NCI-H1092 treated with DMSO at 0.1 percent for 48 hours (cell line): ENCODE measurements at places on chromosomes 16 and 17.

DNA sequence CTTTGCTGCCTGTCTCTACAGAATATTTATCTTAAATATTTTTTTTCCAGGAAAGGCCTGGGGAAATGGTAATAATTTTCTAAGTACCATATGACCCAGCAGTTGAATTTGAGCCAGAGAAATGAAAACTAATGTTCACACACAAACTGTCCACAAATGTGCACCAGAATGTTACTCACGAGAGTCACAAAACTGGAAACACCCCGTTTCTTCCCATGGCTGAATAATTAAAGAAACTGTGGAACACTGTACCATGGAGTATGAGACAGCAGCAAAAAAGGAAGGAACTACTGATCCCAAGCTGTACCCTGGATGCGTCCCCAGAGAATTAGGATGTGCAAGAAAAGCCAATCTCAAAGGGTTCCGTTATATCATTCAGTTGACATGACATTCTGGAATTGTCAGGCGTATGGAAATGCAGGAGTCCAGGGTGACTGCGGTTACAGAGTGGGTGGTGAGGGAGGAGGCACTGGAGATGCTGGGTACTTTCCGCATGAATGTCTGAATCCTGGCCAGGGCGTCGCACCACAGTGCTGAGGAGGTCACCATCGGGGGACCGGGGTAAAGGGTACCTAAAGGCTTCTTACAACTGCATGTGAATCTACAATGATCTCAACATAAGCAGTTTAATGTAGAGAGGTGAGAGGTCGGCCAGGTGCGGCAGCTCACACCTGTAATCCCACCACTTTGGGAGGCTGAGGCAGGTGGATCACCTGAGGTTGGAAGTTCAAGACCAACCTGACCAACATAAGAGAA, 34.5 kb downstream of the USP22 start:
- no peak for DNase-seq

GRCh38 chr16:71327720-71328119, 30.8 kb upstream of the CALB2 start:
- DNase-seq, result no peak

DNA sequence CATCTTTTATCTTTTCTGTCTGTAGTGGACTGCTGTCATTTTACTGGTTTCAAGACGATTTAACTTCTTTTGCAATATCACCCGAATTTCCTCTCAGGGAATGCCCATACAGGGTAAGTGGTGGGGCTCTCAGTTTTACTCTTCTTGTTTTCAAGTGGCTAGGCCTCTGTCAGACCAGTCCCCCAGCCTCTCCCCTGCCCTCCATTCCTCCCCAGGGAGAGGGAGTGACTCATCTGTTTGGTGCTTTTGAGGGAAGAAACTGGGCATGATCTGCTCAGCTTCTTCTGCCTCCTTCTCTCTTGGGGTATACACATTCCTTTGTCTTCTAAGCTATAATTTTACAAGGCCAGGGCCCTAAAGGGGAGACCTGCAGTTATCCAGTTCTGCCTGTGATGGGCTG, 332.0 kb downstream of the CBLN1 start:
- no peak for DNase-seq

DNA sequence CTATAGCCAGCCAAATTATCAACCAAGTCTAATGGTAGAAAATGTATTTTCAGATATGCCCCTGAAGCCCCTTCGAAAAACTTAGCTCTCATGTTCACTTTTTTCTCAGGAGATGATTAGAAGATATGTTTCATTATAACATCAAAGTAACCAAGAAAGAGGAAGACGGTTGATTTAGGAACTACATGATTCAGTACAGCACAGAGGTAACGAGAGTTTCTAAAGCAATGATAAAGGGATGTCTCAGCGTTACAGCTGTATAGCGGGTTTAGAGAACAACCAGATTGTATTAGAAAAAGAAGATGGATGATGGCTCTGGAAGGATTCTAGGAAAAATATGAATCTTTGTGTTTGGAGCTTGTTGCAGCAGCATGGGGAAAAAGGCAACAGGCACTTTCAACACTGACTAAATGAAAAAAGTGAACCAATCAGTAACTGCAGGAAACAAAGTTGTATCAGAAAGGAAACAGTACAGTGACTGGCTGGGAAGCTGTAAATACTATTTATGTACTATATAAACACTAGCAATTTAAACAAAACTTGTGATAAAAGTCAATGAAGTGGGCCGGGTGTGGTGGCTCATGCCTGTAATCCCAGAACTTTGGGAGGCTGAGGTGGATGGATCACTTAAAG, 21.5 kb downstream of the MBTD1 start:
- no peak for DNase-seq

- no peak for DNase-seq
Measured at GRCh38 chr17:16443511-16444257, 28.3 kb downstream of the TRPV2 start.

GRCh38 chr17:36117505-36118382, 14.1 kb downstream of the CCL4 start:
- DNase-seq, result no peak

DNA sequence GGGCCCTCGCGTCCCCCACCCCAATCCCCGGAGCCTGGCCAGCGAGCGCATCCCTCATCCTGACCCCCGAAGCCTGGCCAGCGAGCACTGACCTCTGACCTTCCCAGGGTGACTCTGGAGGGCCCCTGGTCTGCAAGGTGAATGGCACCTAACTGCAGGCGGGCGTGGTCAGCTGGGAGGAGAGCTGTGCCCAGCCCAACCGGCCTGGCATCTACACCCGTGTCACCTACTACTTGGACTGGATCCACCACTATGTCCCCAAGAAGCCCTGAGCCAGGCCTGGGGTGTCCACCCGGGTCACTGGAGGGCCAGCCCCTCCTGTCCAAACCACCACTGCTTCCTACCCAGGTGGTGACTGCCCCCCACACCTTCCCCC, 2.3 kb downstream of the TPSD1 start:
- DNase-seq, result no peak

- peak; percentile 89 for DNase-seq
Measured at GRCh38 chr17:57915985-57916757, 39.0 kb downstream of the CUEDC1 start.

- no peak for DNase-seq
Measured at GRCh38 chr16:57637020-57637419, 8.6 kb downstream of the ADGRG1 start.

DNA sequence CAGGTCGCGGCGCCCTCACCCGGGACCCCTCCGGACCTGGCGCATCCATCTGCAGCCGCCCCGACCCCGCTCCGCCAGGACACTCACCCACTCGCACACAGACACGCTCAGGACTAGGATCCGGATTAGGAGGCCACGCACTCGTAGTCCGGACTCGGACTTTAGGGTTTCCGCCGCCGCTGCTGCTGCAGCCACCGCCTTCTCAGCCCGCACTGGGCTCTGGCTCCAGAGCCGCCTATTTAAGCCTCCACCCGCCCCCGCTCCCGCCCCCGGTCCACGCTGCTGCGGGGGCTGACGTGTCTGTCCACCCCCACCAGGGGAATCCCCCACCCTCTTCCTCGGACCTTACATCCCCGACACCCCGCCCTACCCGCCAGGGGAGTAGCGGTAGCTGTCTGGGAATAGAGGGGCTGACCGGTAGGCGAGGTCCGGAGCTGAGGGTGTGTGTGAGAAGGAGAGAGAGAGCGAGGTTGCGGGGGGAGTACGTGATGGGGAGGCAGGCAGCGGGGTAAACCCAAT, at the start of gene RRAD:
RRAD (minus strand) TSS at position 214 of the 519 bp plus-strand sequence. CDS start 356 bp downstream, outside the sequence.
- DNase-seq, result no peak

DNA sequence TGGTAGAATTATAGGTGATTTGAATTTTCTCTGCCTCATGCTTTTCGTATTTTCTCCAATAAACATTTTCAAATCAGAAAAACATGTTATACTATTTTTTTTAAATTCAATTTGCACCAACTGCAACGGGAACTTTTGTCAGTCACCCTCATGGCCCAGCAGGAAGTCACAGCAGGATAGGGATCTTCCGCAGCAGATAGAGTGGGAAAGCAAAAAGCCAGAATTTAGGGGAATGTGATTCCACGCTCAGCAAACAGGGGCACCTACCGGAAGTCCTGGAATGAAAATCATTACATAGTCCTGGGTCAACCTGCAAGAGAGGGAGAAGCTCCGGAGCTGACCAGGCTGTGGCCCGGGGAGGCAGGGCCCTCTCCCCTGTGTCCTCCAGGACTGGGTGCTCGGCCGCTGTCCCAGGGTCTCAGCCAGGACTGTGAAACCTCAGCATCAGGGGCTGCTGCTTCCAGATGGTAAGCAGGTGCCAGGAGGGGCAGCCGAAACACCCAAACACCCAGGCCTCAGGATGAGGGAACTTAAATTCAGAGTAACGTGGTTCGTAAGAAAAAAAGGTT, 3.9 kb downstream of the SLC47A2 start:
- no peak for DNase-seq

DNA sequence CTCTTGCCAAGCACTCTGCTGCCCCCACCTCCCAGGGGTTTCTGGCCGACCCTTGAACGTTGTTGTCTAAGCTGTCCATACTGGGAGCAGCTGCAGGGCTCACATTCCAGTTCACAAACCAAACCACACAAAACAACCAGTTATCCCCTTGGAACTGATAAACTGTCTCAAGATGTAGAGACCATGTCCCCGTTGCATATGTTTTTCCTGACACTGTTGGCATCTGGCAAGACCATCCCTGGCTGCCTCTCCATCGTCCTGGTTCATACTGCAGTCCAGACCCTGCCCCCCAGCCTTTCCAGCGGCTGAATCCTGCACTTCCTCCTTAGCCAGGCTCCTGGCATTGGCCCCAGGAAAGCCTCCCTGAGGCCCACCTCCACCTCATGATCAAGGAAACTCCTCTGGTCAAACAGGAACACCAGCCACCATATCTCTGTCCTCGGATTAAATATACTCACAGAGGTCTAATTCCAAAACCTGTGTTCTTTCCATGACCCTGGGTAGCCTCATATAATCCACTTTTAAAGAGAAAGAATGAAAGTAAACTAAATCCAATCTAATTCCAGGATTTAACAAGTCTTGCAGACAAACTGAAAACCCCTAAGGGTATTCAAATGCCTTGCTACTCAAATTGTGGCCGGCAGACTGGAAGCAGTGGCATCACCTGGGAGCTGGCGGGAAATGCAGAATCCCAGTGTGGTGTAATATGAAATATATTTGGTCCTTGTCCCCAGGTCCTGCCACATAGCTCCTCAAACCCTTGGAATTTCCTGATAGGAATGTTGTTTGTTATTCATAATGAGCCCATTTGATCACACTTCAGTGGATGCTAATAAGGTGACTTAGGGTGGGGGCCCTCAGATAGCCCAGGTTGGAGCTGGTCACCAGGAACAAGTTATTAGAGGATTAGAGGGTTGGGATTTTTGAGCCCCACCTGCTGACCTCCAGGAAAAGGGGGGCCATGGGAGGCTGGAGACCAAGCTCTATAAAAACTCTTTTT, 14.2 kb downstream of the GAS7 start:
- no peak for DNase-seq

- no peak for DNase-seq
Measured at GRCh38 chr17:75271955-75272847, 1.2 kb upstream of the MIF4GD start.

- DNase-seq, result no peak
Measured at GRCh38 chr17:73791631-73792030, 147.4 kb upstream of the SDK2 start.

GRCh38 chr17:48637323-48638260, 11.4 kb upstream of the HOXB9 start:
- DNase-seq, result no peak

DNA sequence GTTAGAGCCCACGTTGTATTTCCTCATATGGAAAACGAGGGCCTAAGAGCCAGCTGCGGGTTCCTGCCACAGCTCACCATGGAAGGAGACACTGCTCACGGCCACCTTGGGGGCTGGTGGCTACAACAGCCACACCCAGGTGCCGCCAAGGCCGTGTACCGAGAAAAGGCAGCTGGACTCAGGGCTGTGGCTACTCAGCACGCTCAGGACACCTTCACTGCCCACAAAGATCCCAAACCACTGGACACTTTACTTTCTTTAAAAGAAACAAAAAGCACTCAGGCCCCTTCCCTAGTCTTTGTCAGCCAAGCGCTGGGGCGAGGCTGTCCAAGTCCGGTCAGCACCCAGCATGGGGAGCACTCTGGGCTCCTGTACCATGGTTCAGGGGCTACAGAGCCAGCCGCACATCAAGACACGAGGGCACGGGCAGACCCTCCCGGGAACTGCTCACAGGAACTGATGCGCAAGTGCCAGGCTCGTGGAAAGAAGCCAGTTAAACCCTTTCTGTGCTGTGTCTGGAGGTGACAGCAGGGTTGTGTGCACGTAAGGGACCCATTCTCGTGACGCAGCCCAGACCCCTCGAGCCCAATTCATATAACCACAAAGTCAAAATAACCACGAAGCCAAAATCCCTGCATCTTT, 18.5 kb downstream of the SLC16A3 start:
- DNase-seq, result no peak

- DNase-seq, result no peak
Measured at GRCh38 chr16:81263470-81264220, 25.2 kb downstream of the BCO1 start.

DNA sequence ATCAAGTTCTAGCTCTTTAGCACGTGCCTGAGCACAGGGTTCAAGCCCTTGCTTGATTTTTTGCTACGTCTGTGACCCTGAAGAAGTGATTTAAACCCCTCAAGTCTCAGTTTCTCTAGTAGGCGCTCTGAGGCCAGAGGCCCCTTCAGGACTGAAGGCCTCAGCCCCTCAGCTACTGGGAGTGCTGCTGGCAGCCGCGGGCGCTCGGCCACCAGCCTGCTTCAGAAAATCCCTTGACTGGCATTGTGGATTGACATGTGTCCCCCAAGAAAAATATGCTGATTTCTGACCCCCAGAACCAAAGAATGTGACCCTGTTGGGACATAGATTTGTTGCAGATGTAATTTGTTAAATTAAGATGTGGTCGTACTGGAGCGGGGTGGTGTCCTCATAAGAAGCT, 20.2 kb upstream of the WFDC1 start:
- DNase-seq, result no peak
